ENCODE measurements at places on chromosomes 12 and 14. TPM values are rescaled to one million over a fixed set of nuclear protein-coding genes. Genes with fewer than 3 reads are reported as not detected.

CCND2 gene
- not detected for total RNA-seq

PROX2 gene
- not detected for total RNA-seq

GLT1D1 gene
- total RNA-seq: not detected

PPP1R36 gene
- 0.26 TPM for total RNA-seq

AKAP3 gene
- 1.9 TPM for total RNA-seq

AQP2 gene
- not detected for total RNA-seq

TPH2 gene
- not detected for total RNA-seq

OR11H7 gene
- not detected for total RNA-seq

TAS2R42 gene
- total RNA-seq: not detected

SYNDIG1L gene
- not detected for total RNA-seq

TCTN2 gene
- total RNA-seq: 13.9 TPM

TEX52 gene
- not detected for total RNA-seq

A2ML1 gene
- total RNA-seq: 0.36 TPM

KRT8 gene
- 719 TPM for total RNA-seq

SOAT2 gene
- 0.07 TPM for total RNA-seq

IGF1 gene
- not detected for total RNA-seq

AHNAK2 gene
- 25.0 TPM for total RNA-seq

CLEC9A gene
- not detected for total RNA-seq

RABGGTA gene
- total RNA-seq: 39.2 TPM

KRT79 gene
- total RNA-seq: 0.46 TPM

NTN4 gene
- total RNA-seq: 40.3 TPM

IQSEC3 gene
- not detected for total RNA-seq

PYGL gene
- 174 TPM for total RNA-seq

NOS1 gene
- total RNA-seq: 0.11 TPM

RASSF9 gene
- total RNA-seq: 0.17 TPM

TMTC1 gene
- 5.8 TPM for total RNA-seq

FLVCR2 gene
- total RNA-seq: 1.8 TPM

SPIC gene
- not detected for total RNA-seq
